ENCODE measurements at places on chromosomes 6 and 20.

DNA sequence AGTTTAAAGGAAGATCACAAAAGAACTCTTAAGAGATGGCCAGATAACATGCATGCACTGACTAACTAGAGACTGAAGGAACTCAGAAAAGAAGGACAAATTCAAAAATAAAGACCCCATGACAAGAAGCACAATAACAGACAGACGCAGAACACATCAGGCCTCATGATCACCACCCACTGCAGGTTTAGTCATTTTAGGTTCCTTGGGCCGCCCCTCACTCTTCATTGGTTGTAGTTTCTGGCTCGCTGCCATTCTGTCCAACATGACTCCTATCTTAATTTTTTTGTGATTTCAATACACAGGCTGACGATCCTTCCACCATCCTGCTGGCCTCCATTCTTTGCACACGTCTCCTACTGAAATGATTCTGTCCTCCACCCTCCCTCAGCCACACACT lies 21.6 kb downstream of the STX7 start:
- DNase-seq = no peak

- DNase-seq = no peak
Measured at GRCh38 chr20:20562507-20562906, 149.9 kb downstream of the RALGAPA2 start.

GRCh38 chr20:63740627-63741353 lies 1.2 kb downstream of the SLC2A4RG start:
- DNase-seq = no peak

- DNase-seq = no peak
Measured at GRCh38 chr6:69386426-69386825, 410.4 kb downstream of the LMBRD1 start.

GRCh38 chr6:36649701-36650484 lies 28.6 kb upstream of the CDKN1A start:
- DNase-seq = no peak

GRCh38 chr20:11867291-11867919 lies 50.3 kb upstream of the BTBD3 start:
- no peak for DNase-seq

DNA sequence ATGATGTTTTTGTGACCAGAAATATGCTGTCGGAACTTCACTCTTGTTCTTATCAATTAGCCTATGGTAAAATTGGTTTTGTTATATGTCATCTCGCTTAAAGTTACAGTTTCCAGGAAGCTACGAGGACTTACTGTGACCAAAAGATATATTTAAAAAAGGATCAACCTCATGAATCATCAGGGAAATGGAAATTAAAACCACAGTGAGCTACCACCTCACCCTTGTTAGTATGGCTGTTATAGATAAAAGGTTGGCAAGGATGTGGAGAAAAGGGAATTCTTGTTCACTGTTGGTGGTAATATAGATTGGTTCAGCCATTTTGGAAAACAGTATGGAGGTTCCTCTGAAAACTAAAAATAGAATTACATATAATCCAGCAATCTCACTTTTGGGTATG lies 14.3 kb upstream of the INSM1 start:
- DNase-seq = no peak

- DNase-seq = no peak
Measured at GRCh38 chr6:132320007-132320406, 81.3 kb downstream of the MOXD1 start.

DNA sequence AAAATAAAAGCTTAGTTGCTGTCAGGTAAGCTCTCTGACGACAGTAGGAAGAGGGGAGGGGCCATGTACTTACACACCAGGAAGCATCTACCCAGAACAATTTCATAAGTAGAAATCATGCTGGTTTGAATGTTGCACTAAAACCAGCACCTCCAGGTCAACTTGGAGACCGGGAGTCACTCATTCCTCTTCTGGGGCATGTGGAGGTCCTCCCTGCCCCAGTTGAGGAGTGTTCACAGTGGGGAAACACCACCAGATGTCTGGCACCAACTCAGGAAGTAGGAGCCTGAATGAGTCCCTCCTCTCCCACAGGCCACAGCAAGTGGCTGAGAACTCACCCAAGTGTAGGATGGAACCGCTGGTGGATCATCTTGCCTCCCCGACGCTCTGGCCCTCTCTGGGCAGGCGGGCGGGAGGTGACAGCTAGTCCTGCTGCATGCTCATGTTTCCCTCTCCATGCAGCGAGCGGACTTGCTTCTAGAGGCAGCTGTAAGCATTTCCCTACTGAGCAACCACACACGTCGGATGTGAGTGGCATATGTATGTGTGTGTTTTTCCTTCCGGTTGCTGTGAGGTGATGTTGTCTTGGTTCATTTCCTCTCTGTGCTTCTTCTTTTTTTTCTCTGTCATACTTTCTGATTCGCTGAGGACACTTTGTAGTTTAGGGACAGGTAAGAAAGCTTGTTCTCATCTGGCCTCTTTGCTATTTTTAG lies 149.5 kb upstream of the NEDD9 start:
- DNase-seq = peak; percentile 24

GRCh38 chr6:111030008-111031007 lies 48.5 kb downstream of the RPF2 start:
- no peak for DNase-seq

DNA sequence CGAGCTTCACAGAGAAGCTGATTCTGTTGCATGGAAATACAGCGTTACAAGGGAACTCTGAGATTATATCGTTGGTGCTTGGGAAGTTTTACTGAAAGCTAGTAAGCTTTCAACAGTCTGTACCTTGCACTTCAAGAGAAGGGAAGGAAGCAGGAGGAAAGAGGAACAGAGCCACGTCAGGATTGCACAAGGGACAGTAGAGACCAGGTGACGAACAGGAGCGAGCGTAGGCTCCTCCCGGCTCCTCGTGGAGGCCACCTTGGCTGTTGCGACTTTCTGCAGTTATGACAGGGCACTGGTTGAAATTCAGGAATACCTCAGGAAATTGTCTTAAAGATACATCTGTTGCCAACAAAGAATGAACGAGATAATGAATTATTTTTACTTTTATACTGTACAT lies 18.8 kb downstream of the RTF2 start:
- no peak for DNase-seq
